Aorta (tissue), 5 donors: ENCODE measurements at places on chromosomes 2 and 18. TPM values are rescaled to one million over a fixed set of nuclear protein-coding genes. Genes with fewer than 3 reads are reported as not detected.

GRCh38 chr18:23935804-23936203 is 78.8 kb upstream of the TTC39C start:
- no peaks in the 10 kb centered on the region for H3K27me3 ChIP-seq
- H3K27ac ChIP-seq, result no peak overlapping the region
- no peak for DNase-seq

The SERPINB13 gene
- total RNA-seq, result not detected

DNA sequence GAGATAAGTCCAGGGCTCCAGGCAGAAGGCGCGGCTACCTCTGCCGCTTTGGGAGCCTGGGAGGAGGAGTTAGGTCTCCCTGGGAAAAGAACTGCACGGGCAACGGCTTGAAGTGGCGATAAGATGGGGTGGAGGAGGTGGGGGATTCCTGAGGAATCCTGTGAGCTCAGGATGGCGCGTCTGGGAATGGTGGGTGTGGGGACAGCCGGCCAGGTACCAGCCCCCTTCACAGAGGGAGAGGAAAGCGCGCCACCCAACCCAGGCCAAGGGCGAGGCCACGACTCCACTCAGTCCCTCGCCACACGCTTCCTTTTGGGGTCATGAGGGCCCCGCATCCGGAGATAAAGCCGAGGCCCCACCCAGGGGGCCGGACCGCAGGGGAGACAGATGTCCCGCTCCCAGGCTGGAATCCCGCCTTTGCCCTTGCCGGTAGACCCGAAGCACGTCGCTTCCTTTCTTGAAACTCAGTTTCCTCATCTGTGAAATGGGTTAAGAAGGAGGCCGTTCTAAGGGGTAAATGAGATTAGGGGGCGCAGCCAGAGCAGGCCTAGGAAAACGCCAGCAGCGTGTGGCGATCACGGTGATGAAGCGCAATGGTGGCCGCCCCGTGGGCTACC is 1.7 kb upstream of the CTDSP1 start:
- peaks cover 4% of the 10 kb centered on the region for H3K36me3 ChIP-seq
- H3K4me3 ChIP-seq, result peak overlapping the region; percentile 56
- H3K27ac ChIP-seq, result peak overlapping the region; percentile 84
- H3K4me1 ChIP-seq, result no peaks in the 10 kb centered on the region
- peak; percentile 88 for DNase-seq

The NDUFB3 gene
- total RNA-seq, result 43.2 TPM

The TLX2 gene
- total RNA-seq, result not detected

The FOXD4L1 gene
- total RNA-seq, result 0.16 TPM

The DNER gene
- 0.45 TPM for total RNA-seq
